NCI-H460 (cell line): ENCODE measurements at places on chromosomes 1 and 21. TPM values are rescaled to one million over a fixed set of nuclear protein-coding genes. Genes with fewer than 3 reads are reported as not detected.

GRCh38 chr1:14120895-14121294 is 420.9 kb downstream of the PRDM2 start:
- no peak for DNase-seq

GRCh38 chr1:3707298-3707938 is 44.8 kb upstream of the CCDC27 start:
- DNase-seq, result no peak

Gene CD247
- 0.47 TPM in 1 of 2 replicates, not detected in the other for total RNA-seq

Gene KCNT2
- 3.5 and 4.1 TPM in 2 replicates for total RNA-seq

DNA sequence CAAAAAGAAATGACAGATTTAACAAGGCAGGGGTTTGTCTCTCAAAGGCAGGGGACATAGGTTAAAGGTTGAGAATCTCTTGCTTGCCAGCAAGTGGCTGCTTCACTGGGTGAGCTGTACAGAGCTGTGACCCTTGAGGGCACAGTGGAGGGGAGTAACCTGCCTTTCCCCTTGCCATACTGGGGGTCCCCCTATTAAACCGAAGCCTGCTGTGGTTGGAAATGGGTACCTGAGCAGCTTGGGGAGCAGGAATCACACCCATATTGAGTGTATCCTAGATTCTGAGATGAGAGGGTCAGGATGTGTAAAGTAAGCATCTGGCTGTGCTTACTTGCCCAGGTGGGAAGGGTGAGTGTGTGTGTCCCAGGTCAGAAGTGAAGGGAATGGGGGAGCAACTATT is 31.8 kb downstream of the WNT4 start:
- no peak for DNase-seq

Gene OR2M2
- not detected in 2 replicates for total RNA-seq

GRCh38 chr1:94873520-94874351 is 53.2 kb downstream of the CNN3 start:
- DNase-seq, result no peak

DNA sequence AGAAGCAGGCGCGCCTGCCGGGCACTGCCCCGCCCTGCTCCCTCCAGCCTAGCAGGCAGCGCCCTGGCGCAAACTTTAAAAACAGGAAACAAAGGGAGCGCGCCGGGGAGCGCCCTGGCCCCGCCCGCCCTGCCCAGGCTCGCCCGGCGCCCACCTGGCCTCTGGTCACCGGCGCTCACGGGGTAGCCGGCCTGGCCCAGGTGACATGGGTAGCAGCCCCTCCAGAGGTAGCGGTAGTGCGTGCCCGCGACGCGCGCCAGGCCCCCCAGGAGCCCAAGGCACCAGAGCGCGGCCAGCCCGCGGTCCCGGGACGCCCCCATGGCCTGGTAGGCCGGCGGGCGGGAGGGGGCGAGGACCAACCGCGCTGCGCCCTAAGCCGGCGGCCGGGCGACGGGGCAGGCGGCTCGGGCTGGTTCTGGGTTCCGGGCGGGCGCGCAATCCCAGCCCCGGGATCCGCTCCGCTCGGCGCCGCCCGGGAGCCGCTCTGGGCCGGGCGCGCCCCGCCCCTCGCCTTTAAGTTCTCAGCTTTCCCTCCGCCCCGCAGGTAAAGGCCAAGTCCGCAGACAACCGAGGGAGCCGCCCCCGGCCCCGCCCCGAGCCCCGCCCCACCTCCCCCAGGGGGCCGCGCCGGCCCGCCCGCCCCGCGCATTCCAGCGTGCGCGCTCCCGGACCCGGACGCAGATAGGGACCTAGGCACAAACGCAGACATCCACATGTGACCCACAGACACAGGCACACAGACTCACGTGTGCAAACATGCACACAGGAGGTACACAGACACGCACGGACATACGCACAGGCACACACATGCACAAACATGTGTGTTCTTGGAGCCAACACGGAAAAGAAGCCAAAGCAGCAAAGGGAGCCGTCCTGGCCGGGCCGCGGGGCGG is 76.7 kb downstream of the ARHGEF16 start:
- peak; percentile 67 for DNase-seq
